ENCODE measurements at places on chromosomes 3 and 15.

DNA sequence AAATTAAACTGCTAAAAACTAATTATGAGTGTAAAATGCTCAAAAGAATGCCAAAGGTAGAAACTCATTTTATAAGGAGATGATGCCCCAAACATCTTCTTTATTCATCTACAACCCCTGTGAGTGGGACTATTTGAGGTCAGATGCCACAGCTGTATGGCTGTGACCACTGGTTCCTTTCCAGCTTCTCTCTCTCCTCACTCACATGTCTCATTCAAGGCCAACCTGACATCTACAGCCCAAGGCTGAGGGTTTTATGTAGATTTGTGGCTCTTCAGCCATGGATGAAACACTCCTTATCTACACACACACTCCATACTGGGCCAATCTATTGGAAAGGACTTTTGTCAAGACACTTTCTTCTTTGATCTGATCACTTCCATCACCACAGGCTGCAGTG lies 231.3 kb downstream of the KCNMB2 start:
- no peak for DNase-seq

DNA sequence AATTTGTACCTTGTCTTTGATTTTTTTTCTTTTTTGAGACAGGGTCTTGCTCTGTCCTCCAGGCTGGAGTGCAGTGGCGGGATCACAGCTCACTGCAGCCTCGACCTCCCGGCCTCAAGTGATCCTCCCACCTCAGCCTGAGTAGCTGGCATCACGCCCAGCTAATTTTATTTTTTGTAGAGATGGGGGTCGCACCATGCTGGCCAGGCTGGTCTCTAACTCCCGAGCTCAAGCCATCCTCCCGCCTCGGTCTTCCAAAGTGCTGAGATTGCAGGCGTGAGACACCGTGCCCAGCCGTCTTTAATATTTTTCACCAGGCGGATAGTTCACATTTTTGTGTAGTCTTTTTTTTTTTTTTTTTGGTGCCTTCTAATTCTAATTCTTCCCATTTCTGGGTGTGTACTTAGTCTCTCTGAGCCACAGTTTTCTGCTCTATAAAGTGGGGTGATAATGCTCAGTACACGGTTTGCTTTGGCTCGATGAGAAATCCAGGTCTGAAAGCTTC lies 528 bp upstream of the TATDN2 start:
- DNase-seq: no peak

- no peak for DNase-seq
These were observed 36.7 kb downstream of the ACSBG1 start for GRCh38 chr15:78197632-78198031.

GRCh38 chr3:119653876-119654275 lies 6.5 kb downstream of the POPDC2 start:
- no peak for DNase-seq

- DNase-seq: peak; percentile 96
These were observed 11.3 kb downstream of the PRICKLE2 start for GRCh38 chr3:64213962-64214379.
